ENCODE measurements at places on chromosomes 4 and X. TPM values are rescaled to one million over a fixed set of nuclear protein-coding genes. Genes with fewer than 3 reads are reported as not detected.

DNA sequence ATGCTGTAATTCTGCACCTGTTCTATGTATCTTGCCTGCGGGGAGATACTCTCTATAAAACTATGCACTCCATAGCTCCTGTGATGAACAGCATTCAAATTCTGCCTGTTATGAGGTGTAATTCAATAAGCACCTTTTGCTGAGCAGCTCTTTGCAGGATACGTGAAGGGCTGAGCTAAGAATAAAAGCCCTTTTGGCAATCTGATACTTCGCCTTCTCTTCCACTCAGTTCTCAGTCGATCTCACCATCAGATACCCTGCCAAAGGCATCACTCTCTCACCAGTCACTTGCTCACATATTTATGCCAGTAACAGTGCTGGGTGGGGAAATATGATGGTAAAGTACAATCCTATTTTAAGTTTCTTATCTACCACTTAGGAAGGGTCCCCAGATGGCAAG, 67.2 kb downstream of the RPS3A start:
- DNase-seq: no peak

GRCh38 chrX:72676465-72676864, 37.6 kb downstream of the PHKA1 start:
- no peak for DNase-seq

DNA sequence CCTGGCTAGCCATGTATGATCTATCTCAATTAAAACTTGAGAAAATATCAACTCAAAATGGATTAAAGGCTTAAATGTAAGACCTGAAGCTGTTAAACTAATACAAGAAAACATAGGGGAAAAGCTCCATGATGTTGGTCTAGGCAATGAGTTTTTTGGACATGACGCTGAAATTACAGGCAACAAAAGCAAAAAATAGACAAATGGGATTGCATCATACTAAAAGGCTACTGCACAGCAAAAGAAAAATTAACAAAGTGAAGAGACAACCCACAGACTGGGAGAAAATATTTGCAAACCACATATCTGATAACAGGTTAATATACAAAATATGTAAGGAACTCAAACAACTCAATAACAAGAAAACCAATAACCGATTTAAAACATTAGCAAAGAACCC, 8.4 kb downstream of the GC start:
- no peak for DNase-seq

DNA sequence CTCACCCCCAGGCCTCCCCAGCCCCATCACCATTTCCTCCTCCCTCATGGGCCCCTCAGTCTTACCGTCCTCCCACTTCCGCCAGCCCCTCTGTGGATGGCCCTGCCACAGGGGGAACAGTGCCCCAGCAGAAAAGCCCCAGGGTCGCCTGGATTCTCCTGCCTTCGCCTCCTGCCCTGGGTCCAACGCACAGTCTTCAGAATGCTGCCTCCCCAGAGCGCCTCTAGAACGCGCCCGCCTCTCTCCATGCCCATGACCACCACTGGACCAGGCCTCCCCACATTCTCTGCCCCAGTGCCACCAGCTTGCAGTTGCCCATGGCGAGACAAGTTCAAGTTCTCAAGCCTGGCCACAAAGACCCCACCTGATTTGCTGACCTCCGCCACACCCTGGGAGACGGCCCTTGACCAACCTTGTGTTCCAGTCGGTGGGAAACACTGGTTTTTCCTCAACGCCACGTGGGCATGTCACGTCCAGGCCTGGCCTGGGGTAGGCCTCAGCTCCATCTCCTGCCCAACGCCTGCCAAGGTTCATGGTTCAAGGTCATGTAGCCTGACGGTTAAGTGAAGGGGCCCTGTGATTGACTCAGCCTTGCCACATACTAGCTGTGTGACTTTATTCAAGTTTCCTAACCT, 634 bp upstream of the PLXNB3 start:
- DNase-seq: peak; percentile 11

GRCh38 chr4:6529021-6529420, 46.0 kb upstream of the MAN2B2 start:
- DNase-seq: no peak

GRCh38 chr4:153346563-153346962, 2.1 kb downstream of the MND1 start:
- DNase-seq: no peak

- DNase-seq: no peak
Measured at GRCh38 chr4:158845311-158846041, 76.7 kb downstream of the FNIP2 start.

DNA sequence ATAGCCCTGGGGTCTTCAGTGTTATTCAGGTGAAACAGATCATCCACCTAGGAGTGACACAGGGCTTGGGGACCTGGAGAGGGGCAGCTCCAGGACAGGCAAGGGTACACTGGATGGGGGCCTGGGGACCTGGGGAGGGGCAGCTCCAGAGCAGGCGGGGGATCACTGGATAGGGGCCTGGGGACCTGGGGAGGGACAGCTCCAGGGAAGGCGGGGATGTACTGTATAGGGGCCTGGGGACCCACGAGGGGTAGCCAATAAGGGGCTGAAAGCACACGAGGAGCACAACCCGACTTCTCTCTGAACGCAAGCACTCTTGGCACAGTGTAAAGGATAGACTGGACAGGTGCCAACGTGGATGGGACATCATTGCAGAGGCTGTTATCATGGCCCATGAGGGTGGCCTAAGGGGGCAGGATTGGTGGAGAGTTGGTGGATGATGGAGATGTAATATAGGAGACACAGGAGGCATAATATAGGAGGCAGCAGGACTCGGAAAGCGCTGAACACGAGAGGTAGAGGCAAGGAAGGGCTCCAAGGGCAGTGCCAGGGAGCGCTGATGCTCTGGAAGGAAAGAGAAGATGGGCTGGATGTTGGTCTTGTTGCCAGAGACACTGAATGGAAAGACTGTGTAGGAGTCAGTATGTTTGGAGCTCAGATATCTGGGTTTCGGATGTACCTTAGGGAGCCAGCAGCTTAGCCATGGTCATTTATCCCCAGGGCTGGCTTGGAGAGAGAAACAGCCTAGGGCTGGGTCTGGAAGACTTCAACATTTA, 37.9 kb upstream of the FGFBP2 start:
- DNase-seq: no peak

DNA sequence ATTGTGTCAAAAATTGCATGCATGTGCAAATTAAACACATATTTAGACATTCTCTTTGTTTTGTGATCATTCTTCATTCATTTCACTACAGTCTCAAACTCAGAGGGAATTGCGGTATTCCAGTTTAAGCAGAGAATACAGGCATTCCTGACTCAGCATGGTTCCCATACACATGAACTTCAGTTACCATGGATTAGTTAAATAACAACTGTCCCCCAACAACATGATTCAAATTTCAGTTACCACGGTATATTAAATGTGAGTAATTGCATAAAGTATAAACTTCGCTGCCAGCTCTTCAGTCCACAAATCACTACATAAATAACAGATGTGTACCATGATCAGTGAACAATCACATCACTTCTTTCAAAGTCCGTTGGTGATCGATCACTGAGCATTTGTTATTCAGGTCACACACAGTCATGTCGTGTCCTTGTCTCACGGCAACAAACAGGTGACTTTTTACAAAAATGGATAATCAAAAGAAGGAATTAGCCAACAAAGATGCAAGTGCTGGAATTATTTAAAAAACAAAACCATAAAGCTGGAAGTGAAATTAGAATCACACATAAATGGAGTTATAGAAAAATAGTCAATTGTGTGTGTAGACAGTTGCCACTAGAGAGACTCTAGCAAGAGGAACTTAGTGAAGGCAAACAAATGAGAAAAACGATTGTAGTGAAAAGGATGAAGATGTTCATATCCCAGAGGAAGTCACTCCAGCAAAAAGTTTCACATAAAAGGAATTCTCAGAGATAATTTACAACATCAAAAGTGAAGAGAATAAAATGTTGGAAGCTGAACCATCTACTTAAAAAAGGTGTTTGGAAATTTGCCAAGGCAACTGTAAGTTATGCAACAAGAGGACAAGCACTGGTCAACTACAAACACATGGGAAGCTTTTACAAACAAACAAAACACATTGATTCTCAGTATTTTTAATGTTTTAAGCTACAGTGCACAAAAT, 138.6 kb upstream of the SMARCAD1 start:
- no peak for DNase-seq

GRCh38 chrX:125998432-125998831, 167.7 kb downstream of the DCAF12L2 start:
- DNase-seq: no peak

DNA sequence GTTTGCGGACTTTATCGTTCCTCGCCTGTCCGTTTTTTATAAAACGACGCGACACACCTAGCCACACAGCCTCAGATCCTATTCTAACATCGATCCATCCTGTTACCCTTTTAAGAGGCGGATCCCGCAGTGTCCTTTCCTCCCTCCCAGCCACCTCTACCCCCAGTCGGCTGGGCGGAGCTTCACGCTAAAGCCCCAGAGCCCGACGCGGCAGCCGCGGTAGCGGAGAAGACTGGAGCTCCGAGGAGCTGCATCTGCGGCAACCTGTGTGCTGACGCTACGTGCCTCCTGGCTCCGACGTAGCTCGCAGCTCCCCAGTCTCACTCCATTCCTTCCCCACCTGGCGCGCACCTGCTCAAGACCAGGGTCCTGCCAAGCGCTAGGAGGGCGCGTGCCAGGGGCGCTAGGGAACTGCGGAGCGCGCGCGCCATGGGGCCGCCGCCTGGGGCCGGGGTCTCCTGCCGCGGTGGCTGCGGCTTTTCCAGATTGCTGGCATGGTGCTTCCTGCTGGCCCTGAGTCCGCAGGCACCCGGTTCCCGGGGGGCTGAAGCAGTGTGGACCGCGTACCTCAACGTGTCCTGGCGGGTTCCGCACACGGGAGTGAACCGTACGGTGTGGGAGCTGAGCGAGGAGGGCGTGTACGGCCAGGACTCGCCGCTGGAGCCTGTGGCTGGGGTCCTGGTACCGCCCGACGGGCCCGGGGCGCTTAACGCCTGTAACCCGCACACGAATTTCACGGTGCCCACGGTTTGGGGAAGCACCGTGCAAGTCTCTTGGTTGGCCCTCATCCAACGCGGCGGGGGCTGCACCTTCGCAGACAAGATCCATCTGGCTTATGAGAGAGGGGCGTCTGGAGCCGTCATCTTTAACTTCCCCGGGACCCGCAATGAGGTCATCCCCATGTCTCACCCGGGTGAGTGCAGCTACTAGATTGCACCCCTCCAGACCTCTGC, at the start of gene RNF128:
RNF128 (plus strand) TSS at position 217 of the 953 bp plus-strand sequence; CDS start at position 430, 213 bp downstream.
- peak; percentile 80 for DNase-seq

DNA sequence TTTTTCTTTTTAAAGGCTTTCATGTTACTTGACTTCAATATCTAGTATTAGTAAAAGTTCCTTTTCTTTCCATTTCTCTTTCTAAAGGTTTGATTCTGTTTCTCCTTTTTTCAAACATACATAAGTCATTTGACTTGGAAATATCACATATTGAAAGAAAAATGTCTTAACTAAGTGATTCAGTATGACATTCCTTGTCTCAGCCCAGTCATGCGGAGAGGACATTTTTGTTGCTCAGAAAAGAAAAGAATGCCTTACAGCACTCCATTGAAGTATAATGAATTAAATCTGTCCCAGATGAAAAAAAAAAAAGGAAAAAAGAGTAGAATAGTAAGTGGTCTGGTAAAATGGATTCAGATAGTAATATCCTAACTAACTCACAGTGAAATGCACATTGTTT, 466.1 kb downstream of the ADGRL3 start:
- DNase-seq: no peak

DNA sequence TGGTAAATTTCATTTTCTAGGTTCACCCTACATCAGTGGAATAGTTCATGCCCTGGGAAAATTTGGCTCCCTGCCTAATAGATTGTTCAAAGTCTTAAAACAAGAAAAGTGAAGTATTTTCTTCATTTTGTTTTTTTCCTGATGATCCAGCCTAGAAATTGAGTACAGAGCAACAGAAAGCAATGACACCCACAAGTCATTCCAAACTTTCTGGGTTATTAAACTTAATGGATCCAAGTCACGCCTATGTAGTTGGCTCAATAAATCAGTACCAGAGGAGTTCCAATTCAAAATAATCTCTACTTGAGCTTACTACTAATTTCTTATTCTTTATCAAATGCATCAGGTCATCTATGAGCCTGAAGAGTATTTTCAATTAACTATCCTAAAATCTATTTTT, 937.6 kb upstream of the SLIT2 start:
- no peak for DNase-seq

DNA sequence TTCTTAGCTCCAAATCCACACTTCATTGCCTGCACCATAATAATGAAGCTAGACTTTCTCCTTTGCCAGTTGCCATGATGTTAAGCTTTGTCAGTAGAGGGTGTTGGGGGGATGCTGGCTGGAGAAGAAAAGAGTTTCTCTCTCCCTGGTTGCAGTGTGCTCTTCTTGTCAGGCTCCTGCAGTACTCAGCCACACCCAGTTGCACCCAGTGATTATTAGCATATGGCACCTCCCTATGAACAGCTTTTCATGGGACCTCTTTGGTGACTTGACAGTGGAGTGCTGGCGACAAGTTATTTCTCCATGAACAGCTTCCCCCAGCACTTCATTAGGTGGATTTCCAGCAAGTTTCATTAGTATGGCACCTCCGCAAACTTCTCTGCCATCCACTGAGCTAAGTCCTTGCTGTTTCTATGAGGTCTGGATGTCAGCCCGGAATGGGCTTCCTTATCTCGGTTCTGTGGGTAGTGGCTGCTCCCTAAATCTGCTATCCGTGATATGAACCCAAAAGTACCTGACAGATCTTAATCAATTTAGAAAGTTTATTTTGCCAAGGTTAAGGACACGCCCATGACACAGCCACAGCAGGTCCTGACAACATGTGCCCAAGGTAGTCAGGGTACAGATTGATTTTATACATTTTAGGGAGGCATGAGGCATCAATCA, 18.8 kb upstream of the OTUD4 start:
- no peak for DNase-seq

GRCh38 chr4:38145033-38145678, 185.0 kb downstream of the PTTG2 start:
- DNase-seq: no peak

DNA sequence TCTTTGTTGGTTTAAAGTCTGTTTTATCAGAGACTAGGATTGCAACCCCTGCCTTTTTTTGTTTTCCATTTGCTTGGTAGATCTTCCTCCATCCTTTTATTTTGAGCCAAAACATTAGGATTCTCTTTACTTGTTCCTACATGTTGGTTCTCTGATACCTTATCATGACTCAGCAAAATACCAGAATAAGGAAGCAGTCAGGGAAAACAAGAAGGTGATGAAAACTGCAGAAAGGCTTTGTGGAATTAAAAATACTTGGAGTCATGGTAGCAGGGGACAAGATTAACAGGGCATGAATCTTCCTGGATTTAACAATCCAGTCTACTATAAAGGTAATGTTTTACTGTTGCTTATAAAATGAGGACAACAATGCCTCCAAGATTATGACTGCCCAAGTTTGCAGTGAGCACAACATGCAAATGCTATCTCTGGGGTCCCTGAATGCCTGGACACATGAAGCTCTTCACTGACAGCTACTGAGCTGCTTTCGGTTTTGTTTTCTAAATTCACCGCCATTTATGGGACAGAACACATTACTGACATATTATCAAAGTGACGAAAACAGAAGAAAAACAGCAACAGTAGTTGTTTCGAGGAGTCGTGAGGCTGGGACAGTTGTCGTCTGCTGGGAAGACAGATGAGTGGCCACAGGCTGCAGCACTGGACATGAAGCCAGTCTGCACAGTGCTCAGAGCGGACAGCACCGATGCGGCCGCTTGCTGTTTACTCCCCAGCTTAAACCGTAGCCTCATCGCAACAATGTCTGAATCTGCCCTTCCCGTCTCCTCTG, 174.5 kb upstream of the DKK2 start:
- DNase-seq: no peak

The AADAT gene
- total RNA-seq: 5.3 TPM

The RNF150 gene
- total RNA-seq: 4.6 TPM

The ETDC gene
- not detected for total RNA-seq

The CACNA1F gene
- total RNA-seq: not detected

The NAP1L3 gene
- total RNA-seq: 0.78 TPM

The PPARGC1A gene
- total RNA-seq: 44.8 TPM

The TMPRSS11F gene
- not detected for total RNA-seq

The ODAM gene
- total RNA-seq: 2.6 TPM

The RBM46 gene
- total RNA-seq: not detected

Measured in body of pancreas (tissue), 4 donors.